RWPE1 (cell line): ENCODE measurements at places on chromosomes 16 and 17.

- no peak for DNase-seq
Observed at GRCh38 chr17:32831223-32831622, 45.7 kb downstream of the MYO1D start.

GRCh38 chr17:39676198-39676819 is 8.1 kb downstream of the PNMT start:
- no peak for DNase-seq

GRCh38 chr17:42818379-42818778 is 5.7 kb downstream of the BECN1 start:
- DNase-seq: no peak

GRCh38 chr16:28935924-28936783 is 4.4 kb downstream of the CD19 start:
- peak; percentile 90 for DNase-seq

DNA sequence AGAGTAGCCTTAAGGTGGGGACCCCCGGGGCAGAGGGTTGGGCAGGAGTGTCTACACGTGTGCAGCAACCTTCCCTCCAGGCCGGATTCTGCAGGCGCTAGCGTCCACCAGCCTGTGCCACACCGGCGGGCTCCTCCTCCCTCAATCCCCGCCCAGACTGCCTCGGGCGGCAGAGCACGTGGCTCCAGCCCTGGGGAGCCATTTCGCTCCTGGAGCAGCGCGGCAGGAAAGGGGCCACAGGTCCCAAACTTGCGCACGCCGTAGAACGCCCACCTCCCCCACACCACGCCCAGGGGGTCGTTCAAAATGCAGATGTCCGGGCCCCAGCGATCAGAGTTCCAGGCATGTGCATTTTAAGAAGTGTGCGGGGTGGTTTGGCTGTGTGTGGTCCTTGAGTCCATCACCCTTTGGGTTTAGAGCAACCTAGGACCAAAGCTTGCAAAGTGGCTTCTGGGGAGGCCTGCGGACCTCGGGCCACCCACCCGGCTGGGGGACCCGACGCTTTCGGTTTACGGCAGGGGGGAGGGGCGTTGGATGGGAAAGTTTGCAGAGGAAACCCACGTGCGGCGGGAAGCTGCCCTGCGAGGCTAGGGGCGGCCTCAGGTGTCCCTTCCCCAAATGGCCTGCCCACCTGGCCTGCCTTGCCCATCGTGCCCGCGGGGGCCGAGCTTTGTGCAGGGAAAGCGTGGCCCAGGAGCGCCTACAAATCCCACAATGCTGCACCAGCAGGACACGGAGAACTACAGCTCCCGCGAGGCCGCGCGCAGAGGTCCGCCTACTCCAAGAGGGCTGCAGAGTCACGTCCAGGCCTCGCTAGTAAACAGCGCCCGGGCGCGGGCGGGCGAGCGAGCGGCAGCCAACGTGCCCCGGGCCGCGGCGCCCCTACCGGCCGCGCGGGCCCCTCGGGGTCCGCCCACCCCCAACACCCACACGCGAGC is 1.4 kb downstream of the TFAP4 start:
- DNase-seq: peak; percentile 89

- DNase-seq: peak; percentile 58
Observed at GRCh38 chr17:61551255-61551742, 39.7 kb downstream of the NACA2 start.

DNA sequence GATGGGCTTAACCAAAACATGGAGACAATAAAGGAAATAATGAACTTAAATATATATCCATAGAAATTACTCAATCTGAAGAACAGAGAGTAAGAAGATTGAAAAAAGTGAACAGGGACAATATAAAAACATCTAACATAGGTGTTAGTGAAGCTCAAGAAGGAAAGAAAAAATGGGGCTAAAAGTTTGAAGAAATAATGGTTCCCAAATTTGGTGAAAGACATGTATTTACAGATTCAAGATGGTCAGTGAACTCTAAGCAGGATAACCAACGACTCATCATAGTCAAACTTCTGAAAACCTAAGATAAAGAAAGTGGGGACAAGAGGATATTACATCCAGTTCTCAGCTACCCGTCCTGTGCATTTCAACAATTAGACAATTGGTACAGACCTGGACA is 22.6 kb downstream of the SDK2 start:
- no peak for DNase-seq
